ENCODE measurements at places on chromosomes 16 and 17. TPM values are rescaled to one million over a fixed set of nuclear protein-coding genes. Genes with fewer than 3 reads are reported as not detected.
A peak's percentile ranks its signal among the peaks of the same experiment; 100 is the strongest.

Gene PDPK1
- total RNA-seq = 25.9 TPM

GRCh38 chr17:33888455-33888854, 366.6 kb upstream of the CCL2 start:
- DNase-seq = no peak

DNA sequence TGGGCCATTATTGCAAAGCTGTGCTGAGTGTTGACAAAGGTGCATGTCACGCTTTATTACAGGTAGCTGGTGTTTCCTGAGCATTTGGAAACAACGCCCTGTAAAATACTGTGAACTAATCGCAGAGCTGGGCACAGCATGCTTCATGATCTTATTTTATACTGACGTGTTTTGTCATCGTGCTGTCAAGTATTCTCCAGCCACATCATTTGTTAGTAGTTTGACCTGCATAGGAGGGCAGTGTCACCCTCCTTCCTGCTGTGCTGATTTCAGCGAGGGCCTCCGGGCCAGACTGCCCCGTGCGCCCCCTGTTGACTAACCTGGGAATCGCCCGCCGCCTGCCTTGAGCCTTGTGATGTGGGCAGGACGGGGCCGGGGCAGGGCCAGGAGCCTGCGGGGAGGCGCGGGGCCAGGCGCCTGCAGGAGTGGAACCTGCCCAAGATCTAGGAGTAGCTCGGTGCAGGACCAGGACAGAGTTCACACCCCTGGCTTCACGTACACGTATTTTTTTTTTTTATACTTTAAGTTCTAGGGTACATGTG, 820.7 kb downstream of the KCNJ18 start:
- DNase-seq = no peak

DNA sequence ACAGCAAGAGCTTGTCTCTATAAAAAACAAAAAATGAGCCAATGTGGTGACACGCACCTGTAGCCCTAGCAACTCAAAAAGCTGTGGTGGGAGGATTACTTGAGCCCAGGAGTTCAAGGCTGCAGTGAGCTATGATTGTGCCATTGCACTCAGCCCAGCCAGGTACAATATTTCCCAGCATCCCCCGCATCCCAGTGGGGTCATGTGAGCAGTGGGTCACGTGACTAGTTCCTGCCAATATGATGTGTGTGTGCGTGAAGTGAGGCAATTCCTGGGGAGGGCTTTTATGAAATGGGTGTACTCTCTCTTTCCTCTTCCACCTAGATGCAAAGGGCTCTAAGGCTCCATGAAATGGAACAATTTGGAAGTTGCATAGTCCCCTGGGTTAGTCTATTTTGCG, 81.3 kb downstream of the GSG1L start:
- DNase-seq = no peak

GRCh38 chr16:4506450-4506849, 30.3 kb downstream of the HMOX2 start:
- DNase-seq = peak; percentile 70

- peak; percentile 75 for DNase-seq
Measured at GRCh38 chr16:4339909-4340308, 11.2 kb downstream of the PAM16 start.

DNA sequence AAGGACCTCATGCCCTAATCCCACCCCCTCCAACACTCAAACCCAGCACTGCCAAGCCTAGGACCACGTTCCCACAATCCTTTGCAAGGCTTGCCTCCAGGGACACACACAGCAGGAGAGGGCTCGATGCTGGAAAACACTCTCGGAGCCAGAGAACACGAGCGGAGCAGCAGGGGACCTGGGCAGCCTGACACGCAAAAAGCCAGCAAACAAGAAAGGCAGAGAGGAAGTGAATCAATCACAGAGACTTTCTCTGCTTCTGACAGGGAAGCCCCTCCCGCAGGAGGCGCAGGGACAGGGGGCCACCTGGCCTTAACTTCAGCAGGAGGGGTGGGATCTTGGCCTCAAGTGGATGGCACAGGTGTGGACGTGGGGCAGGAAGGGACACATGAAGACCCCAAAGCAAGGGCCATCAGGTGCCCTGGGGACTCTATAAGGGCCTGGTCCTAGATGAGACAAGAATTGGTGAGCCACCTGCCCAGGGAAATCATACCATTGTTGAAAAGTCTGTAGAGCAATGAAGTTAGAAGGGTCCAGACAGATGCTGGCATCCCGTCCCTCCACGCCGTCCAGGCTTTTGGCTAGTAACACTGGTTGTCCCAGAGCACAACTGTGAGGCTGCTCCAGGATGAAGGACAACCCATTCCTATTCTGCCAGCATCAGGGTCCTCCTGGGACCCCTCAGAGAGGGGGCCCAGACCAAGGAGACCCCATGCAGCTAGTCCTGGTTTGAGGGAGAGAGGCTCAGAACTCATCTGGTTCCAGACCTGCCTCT, 2.2 kb downstream of the SDK2 start:
- DNase-seq = no peak

GRCh38 chr16:2976673-2977072, 3.6 kb downstream of the PKMYT1 start:
- no peak for DNase-seq

GRCh38 chr17:2580151-2580550, 13.3 kb upstream of the PAFAH1B1 start:
- DNase-seq = no peak

DNA sequence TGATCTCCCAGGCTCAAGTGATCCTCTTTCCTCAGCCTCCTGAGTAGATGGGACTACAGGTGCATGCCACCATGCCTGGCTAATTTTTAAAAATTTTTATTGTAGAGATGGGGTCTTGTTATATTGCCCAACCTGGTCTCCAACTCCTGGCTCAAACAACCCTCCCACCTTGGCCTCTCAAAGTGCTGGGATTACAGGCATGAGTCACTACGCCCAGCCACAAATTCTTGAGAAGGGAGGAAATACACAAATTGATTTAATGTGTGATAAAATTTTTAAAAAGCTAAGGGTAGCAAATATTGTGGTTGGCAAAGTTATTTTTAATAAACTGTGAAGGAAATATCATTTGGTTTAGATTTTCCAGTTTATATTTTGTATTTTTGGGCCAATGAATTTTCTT, 9.6 kb downstream of the ITGAD start:
- no peak for DNase-seq

GRCh38 chr17:57480438-57481196, 224.3 kb downstream of the MSI2 start:
- peak; percentile 93 for DNase-seq

- peak; percentile 32 for DNase-seq
Measured at GRCh38 chr17:42221886-42222745, 27.8 kb upstream of the GHDC start.

- no peak for DNase-seq
Measured at GRCh38 chr17:21458054-21458453, 81.9 kb downstream of the KCNJ12 start.

GRCh38 chr17:17126131-17127110, 79.7 kb downstream of the PLD6 start:
- no peak for DNase-seq

GRCh38 chr16:73095885-73096421, 48.0 kb upstream of the ZFHX3 start:
- no peak for DNase-seq

Measured in fibroblast of lung (primary cell).